ENCODE measurements at places on chromosomes 1 and 21.

DNA sequence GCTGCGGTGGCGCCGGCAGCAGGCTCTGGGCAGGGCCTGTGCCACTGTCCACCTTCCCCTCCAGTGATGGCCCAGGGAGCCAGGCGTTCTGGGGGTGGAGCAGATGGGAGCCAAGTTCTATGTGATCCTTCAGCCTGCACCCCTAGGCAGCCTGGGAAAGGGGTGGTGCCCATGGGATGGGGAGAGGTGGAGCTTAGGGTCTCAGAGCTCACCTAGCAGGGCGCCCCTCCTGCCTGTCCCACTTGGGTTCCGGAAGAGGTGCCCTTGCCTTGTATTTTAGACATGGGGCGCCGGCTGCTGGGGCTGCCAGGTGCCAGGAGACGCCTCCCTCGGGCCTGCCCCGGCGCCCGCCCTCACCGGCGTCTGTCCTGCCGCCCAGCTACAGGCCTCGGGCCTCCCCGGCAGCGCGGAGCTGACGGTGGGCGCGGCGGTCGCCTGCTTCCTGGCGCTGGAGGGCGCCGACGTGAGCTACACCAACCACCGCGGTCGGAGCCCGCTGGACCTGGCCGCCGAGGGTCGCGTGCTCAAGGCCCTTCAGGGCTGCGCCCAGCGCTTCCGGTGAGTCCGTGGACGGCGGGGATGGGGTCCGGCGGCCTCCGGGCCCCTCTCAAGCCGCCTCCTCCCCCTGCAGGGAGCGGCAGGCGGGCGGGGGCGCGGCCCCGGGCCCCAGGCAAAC is 3.1 kb upstream of the MMP23B start:
- no peak for DNase-seq

- no peak for DNase-seq
These were observed 145.4 kb upstream of the HP1BP3 start for GRCh38 chr1:20932437-20932977.

DNA sequence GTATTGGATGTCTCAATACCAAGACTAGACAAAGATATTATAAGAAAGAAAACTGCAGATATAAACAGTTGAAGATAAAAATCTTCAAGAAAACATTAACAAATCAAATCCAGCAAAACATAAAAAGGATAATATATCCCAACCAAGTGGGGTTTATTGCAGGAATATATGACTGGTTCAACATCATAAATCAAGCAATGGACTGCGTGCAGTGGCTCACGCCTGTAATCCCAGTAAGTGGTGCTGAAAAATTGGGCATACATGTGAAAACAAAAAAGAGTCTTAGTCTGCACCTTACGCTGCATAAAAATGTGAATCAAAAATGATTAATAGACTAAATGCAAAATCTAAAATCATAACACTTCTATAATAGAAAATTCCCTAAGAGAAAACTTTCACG is 112.9 kb upstream of the PDE4B start:
- no peak for DNase-seq

GRCh38 chr1:66050633-66051032 is 257.9 kb downstream of the PDE4B start:
- no peak for DNase-seq

- no peak for DNase-seq
These were observed 28.9 kb downstream of the SLC35F3 start for GRCh38 chr1:233933339-233933738.

Measured in MM.1S (cell line).